Activated CD8-positive, alpha-beta memory T cell treated with anti-CD3 and anti-CD28 coated beads, Interleukin-2, amount 50 U/mL, for 48 hours (primary cell): ENCODE measurements at places on chromosomes 3 and 15.

DNA sequence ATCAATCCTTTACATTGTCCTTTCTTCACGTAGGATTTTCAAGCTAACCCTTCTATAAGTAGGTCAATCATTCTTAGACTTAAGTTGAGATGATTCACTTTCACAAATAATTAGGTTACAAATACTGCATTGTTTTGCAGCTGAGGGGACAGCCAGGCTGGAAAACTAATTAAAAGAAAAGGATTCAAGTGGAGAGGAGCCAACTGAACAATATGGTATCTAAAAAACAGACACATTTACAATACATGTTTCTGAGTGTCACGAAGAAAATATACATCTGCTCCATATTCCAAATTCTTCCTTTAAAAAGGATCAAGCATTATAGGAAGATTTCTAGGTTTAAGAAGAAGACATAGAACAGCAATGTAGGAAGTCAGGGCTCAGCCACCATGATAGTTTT is 70.2 kb downstream of the PEAK1 start:
- DNase-seq: no peak

DNA sequence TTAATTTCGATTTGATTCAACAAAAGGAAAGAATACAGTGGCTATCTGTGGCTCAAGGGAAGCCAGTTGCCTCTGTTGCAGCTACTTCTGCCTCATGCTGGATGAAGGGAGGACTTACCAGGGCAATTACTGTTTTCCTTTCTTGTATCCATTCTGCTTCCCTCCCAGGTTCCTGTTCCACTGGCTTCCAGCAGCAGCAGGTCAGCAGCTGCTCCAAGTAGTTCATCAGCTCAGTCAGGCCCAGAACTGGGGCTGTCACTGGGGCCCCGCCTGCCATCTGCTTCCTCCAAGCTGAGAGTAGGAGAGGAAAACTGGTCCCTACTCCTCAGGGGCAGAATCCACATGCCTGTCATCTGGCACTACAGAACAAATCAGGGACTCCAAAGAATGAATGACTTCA is 48.6 kb upstream of the ULK4 start:
- no peak for DNase-seq

DNA sequence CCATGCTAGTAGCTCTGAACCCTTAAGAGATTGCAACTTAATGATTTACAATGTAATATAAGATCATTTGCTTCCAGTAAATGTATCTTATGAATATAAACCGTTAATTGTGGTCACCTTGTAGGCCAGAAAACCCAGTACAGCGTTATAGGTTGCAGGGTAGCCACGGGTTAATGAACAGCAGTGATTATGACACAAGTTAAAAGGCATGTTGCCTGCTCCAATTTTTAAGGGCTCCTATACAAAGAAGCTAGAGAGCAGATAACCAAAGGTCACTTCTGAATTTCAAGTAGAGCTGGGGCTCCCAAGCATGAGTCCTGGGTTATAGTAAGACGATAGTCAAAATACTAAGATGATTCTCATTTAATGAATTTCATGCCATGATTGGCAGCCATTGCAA is 13.5 kb downstream of the GUCA1C start:
- DNase-seq: no peak

DNA sequence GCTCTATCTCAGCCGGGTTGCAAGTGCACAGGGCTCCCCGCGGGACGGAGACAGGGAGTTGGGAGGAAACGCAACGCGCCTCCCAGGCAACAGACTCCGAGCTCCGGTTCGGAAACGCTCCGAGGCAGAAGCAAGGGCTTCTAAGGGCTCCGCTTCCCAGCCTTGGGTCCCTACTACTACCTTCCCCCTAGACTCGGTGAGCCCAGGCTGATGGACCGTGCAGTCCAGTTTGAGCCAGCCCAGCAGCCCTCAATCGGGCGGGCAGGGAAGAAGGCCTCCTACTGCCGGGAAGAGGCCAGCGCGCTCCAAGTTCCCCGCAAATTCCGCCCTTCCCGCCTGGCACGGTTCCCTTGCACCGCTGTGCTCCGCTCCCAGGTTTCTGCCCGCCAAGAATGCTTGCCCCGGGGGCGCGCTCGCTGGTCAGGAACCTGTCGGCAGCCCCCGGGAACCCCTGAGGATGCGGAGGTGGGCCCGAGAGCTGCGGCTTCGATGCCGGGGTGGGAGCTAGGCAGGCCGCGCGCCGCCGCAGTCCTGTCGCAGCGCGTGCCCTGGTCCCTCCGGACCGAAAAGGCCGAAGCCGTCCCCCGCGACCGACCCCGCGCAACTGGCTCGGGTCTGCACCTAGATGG is 728 bp downstream of the TRANK1 start:
- DNase-seq: peak; percentile 76

GRCh38 chr3:58074997-58075396 is 66.8 kb downstream of the FLNB start:
- DNase-seq: no peak
